ENCODE measurements at places on chromosomes 3 and 15. TPM values are rescaled to one million over a fixed set of nuclear protein-coding genes. Genes with fewer than 3 reads are reported as not detected.

GRCh38 chr3:197795200-197795599 lies 4.1 kb downstream of the LRCH3 start:
- no peak for DNase-seq

Gene EIF4E3
- polyA plus RNA-seq, result 11.2 TPM

Gene HMG20A
- 69.2 TPM for polyA plus RNA-seq

- no peak for DNase-seq
Measured at GRCh38 chr3:35864871-35865270, 225.5 kb downstream of the ARPP21 start.

DNA sequence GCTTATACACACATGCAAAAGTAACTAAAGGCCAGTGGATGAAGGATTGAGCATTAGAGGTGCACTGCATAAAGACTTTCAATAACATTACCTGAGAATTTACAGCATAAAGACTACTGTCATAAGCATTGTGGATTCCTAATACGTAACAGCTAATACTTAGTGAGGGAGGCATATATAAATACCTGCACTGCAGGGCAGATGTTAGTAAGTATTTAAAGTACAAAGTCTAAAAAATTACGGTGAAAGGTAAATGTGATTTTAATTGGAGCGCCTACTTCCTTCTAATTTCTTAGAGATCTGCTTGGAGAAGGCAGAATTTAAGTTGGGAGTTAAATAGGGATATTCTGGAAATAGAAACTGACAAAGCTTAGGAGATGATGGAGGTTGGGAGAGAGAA lies 25.4 kb upstream of the TRPM7 start:
- no peak for DNase-seq

- no peak for DNase-seq
Measured at GRCh38 chr3:54835701-54836100, 92.2 kb downstream of the LRTM1 start.

GRCh38 chr3:67489816-67490215 lies 164.6 kb downstream of the SUCLG2 start:
- no peak for DNase-seq

DNA sequence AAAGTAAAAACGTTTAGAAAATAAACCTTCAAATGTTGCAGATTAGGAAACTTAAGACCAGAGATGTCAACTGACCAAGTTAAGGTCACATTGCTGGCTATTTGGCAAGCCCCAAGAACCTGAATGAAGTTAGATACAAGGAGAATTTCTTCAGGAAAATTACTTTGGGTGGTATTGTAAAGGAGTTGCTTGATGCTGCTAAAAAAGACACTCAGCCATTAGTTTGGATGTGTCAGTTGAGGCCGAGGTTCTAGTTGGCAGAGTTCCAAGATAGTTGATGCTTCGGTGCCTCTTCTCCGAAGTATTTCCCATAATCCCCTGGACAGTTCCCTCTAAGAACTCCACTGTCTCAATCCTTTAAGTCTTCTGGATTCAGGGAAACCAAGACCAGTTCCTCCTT lies 24.3 kb downstream of the SIAH2 start:
- DNase-seq, result no peak

Gene TM4SF4
- polyA plus RNA-seq, result 2.8 TPM

- DNase-seq, result no peak
Measured at GRCh38 chr15:33194237-33194636, 277 bp downstream of the FMN1 start.

Gene GNB4
- polyA plus RNA-seq, result 29.6 TPM
